ENCODE measurements at places on chromosomes 16 and 17.

- no peak for DNase-seq
Measured at GRCh38 chr17:34299956-34300577, 14.5 kb downstream of the CCL11 start.

DNA sequence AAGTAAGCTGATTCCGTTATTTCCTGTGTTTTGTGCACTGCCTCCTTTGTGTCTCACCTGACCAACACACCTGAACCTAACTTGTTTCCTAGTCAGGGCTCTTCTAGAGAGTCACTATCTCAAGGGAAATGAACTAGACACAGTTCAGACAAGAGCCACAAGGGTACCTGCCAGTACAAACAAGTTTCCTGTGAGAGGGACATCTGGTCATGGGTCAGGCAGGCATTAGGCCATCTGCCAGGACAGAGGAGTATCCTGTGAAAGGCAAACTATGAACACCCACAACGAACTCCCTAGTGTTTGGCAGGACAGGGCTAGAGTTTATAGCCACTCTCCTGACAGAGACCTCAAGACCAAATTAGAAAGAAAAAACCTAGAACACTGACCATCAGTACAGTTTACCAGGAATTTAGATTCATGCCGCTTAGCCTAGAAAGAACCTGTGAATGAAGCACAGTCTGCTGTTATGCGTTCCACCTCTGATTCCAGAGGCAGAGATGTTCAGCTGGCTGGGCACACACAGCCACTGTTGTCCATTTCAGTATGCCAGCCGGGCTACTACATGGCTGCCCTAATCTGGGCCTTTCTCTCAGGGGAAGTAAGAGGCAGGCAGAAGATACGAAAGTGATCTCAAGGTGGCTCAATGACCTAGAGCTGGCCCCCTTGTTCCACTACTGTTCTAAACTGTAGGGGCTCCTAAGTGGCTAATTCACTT lies 20.7 kb upstream of the GLG1 start:
- no peak for DNase-seq

- no peak for DNase-seq
Measured at GRCh38 chr17:44219616-44220212, at the start of gene UBTF. TSS of gene UBTF (minus strand) at chr17:44219675. CDS start at chr17:44218229, 1,446 bp downstream.

GRCh38 chr17:37614391-37614790 lies 5.2 kb upstream of the SYNRG start:
- DNase-seq: no peak

- DNase-seq: no peak
Measured at GRCh38 chr17:29567304-29567553, 392 bp upstream of the ABHD15 start.

All from left renal cortex interstitium (tissue), 4 donors.